HEK293T (cell line): ENCODE measurements at places on chromosomes 12 and 14.

GRCh38 chr14:99740411-99740810, 52.8 kb upstream of the EML1 start:
- DNase-seq: no peak

DNA sequence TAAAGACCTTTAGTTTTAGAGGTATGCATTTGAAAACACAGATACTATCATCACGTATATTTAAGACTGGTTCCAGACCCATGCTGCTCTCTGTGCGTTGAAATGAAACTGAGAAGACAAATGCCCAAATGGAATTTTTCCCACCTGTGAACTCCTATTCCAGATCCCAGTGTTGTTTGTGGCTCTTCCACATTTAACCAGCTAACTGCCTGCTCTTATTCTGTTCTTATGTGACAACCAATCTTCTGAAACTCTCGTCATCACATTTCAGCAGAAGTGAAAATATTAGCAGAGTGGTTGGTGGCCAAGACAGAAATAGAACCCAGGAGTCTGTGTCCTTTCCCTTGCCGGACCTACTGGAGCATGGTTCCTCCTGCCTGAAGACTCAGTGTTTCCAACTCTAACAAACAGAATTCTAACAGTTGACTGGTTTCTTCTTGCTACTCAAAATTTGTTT, 460.2 kb downstream of the RAD51B start:
- DNase-seq: no peak

- no peak for DNase-seq
Observed at GRCh38 chr12:124544311-124544970, 23.0 kb downstream of the NCOR2 start.

- peak; percentile 24 for DNase-seq
Observed at GRCh38 chr12:25615119-25615518, 62.0 kb upstream of the LMNTD1 start.

- DNase-seq: no peak
Observed at GRCh38 chr14:61280526-61281185, 482 bp downstream of the TMEM30B start.
